ENCODE measurements at places on chromosomes 1 and 21.
A peak's percentile ranks its signal among the peaks of the same experiment; 100 is the strongest.

GRCh38 chr21:32329776-32330175 is 31.1 kb downstream of the MRAP start:
- DNase-seq: no peak

DNA sequence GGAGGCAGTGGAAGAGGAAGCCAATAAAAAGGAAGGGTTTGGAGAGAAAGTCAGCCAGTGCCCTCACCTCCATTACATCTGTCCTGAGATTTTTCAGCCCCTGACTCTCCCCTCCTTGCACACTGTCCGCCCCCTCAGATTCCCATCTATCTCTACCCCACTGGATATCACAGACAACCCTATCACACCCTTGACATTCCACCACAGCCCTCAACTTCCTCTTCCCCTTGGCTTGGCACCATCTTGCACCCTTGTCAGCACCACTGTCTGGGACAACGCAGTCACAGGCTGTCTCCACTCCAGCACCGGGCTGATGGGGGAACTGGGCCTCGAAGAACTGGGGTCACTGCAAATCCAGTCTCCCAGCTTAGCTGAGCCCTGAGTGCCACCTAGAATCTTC is 14.2 kb upstream of the PLEKHA6 start:
- DNase-seq: no peak

DNA sequence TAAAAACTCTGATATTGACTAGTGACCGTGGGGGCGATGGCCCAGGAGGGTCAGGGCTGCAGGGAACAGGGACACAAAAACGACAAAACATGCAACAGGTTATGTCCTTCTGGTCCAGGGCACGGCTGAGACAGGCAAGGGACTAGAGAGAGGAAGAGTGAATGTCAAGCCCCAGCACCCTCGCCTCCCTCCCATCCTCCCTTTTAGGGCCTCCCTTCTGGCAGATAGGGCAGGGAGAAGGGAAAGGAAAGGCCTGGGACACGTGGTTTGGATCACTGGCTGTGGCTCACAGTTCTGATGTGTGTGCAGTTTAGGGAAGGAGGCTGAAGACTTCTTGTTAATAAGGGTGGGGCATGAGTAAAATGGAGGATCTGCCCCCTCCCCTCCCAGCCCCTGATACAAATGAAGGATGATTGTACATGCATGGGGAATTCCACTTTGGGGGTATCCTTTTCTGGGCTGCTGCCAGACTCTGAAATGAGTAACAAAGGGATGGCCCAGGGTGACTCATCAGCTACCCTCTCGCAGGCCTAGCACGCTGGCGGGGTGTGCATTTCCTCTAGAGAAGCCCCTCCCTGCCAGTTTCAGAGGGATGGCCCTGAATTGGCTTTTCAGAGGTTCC is 14.2 kb downstream of the CAPN2 start:
- peak; percentile 81 for DNase-seq

GRCh38 chr1:213779228-213779627 is 208.5 kb upstream of the PROX1 start:
- DNase-seq: no peak

- DNase-seq: no peak
Observed at GRCh38 chr1:201374364-201374763, 3.1 kb downstream of the TNNT2 start.

GRCh38 chr1:59266180-59266926 is 30.5 kb upstream of the FGGY start:
- no peak for DNase-seq

DNA sequence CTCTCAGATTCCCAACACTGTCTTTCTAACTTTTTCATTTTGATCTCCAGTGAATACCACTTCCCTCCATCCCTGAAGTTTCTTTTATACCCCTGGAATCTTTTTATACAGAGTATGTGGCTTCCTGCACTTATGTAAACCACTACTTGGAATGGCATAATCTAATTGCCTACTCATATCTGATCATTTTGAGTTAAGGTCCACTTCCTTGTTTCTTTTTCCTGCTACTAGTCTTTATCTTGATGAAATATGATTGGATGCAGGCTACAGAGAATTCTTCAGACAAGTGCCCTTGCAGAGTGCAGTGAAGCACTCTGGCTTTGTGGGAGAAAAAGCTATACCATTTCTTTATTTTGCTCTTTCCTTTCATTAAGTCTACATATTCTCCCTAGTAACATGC is 325.3 kb upstream of the ADAMTS5 start:
- no peak for DNase-seq

GRCh38 chr1:15833069-15833679 is 14.3 kb upstream of the SPEN start:
- DNase-seq: peak; percentile 39

DNA sequence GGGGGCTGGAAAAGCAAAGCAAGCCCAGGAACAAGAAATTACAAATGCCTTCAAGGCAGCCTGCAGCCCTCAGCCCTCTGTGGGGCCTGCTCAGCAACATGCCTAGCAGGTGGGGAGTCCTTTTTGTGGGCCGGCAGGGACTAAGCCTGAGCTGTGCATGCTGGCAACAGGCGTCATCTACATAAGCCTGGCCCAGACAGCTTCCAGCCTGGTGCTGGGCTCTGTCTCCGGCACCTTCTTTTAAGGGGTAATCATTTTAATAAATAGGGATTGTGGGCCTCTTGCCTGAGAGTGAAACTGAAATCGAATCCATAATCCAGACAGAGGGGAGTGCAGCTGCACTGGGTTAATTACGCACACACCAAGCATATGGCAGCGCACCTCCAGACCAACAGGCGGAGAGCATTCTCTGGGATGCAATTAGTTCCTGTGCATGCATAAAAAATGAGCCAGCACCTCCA is 96.6 kb downstream of the DDX20 start:
- no peak for DNase-seq

- DNase-seq: peak; percentile 94
Observed at GRCh38 chr1:67060811-67061218, 6.9 kb upstream of the SLC35D1 start.

- DNase-seq: no peak
Observed at GRCh38 chr1:222098404-222098803, 356.5 kb upstream of the DUSP10 start.

DNA sequence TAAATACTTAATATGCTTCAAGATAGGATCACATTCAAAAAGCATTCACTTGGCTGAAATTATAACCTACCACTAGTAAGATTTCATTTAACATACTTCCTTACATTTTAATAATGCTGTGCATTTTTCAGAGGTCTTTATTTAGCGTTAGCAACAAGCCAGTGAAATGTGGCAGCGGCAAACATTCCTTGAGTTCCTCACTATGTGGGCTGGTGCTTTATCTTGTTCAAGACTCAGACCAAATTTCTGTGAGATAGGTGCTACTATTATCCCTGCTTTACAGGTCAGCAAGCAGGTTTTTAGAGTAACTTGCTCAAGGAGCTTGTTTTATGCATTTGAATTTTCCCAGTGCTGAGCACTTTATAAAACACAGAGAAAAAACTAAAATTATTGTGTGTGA is 132.7 kb downstream of the PLPPR4 start:
- DNase-seq: no peak

DNA sequence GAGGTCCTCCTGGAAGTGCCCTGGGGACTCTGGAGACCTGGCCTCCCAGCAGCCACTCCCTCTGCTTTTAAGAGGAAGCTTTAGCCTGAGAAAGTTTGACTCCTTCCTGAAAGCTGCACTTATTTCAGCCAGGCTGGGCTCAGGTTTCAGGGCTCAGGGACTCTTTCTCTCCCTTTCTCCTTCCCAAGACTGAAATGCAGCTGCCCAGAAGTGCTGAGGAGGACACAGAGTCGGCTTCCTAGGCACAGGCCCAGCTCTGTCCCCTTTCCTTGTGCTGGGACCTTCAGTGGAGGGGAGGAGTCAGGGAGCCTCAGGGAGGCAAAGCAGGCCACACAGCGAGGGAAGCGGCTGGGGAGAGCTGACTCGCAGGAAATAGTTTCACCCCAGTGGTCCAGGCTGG is 137.3 kb downstream of the NAV1 start:
- peak; percentile 49 for DNase-seq

DNA sequence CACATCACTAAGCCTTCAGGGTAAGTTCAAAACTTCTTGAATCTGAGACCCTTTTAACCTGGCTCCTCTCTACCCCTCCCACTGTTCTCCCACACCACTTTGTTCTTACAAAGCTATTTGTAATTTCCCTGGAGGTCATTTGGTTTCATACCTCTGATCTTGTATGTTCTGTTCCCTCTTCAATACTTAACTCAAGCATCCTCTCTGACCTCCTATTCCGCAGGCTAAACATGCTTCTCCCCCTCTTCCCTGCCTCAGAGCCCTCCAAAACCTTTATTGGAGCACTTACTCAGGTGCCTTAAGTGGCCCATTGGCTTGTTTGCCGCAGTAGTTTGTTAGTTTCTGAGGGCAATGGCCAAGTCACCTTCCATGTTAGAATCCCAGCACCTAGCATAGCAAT is 54.8 kb downstream of the SSX2IP start:
- DNase-seq: no peak

DNA sequence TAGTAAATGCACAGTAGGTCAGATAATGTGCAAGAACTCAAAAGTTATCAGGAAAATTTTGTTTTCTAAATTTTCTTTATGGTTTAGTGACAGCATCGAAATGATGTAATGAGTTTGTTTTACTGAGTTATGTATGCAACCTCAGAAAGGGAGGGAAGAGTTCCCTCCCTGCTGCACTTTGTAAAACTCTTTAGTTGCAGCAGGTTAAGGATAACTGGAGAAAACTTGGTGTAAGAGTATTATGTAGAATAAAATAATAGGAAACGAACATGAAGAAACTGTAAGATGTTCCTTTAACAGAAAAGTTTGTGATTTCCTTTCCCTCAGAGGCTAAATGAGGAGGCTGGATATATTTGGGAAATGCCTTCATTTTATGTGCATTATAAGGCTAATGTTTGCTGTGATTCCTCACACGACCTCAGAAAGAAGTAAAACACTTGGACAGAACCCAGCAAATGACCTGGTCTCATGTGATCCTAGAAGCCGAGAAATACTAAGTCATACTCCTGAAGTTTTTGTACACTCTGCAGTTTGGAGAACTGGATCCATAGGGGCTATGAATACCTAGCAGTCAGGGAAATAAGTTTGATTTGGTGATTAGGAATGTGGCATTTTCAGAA is 35.4 kb downstream of the ADGRL2 start:
- DNase-seq: no peak

DNA sequence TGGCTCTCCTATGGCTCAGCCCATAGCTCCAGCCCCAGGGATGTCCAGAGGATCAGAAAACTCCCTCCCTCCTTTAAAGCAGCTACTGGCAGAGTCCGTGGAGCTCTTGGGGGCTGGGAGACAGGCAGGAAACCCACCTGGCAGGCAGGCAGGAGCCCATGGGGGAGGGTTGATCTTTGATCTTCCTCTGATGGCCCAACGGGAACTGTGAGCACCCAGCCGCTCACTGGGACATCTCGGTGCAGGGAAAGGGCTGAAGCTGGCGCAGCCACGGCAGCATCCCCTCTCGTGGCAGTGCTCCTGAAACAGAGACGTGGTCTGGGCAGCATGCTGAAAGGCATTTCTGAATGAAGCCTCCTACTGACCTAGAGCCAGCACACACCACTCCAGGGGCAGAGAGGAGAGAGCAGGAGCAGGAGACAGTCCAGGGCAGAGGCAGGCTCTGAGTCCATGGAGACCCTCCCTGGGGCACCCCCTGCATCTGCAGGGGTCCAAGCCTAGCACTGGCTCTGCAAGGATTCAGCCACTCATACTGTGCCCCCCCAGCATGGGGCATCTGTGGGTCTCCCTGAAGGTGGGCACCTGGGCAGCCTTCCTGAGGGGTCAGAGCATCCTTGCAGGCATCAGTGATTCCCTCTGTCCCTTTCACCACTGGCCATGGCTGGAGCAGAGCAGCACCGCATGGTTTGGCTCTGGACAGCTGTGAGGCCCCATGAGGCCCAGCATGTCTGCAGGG is 4.9 kb upstream of the SLX9 start:
- DNase-seq: no peak

DNA sequence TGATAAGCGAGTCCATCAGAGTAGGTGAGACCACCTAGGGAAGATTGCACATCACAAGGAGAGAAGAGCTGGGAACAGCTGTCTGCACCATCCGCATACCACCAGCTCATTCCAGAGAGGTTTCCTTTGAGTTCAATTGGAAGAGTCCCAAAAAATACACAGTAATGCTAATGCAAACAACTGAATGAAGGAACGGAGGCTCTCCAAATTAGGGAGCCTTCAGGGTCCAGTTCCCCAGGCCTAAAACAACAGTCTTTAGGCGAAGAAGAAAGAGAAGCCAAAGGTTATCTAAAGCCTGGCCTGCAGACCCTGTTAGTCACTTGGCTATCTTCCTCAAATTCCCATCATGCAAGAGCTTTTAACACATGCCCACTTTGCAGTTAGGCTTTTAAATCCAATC is 246.4 kb downstream of the PBX1 start:
- DNase-seq: no peak

DNA sequence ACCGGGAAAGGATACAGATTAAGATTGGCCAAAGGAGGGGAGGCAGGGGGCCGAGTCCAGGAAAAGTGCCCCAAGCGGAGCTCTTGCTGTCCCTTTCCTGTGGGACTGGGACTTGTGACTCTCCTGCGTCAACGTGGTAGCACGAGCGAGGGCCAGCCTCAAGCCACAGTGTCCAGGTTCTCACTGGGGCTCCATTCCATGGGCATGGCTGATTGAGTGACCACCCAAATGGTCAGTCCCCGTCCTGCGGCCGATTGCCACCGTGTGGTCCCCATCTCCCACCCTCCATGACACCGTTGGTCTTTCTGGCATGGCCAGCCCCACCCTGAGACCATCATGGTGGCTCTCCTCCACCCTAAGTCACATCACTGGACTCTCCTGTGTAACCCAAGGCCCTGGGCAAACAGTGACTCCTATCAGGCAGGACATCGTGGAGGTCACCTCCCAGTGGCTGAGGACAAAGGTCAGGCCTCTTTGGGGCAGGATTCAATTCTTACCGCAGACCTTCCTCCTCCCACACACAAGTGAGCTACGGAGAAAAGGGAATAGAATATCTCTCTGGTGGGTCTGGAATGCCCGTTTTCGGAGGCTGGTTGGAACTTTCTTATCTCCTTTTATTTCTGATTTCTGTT is 8.9 kb upstream of the C1orf174 start:
- no peak for DNase-seq

DNA sequence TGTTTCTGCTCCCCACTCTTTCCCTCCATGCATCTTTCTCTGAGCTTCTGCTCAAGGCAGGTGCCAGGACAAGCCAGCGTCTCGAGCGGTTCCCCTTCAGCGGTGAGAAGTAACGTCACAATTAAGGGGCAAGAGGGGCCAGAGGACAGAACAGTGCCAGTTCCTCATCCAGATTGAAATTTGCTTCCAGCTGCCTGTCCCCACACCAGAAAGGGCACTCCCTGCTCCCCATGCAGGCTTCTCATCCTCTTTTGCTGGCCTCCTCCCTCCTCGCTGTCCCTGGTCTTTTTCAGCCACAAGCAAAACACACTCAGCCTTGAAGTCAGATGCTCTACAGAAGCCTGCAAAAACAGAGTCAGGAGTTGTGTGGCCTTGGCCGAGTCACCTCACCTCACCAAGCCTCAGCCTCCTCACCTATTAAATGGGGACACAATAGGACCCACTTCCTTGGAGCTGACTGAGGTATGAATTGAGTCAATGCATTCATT is 35.0 kb upstream of the ECE1 start:
- no peak for DNase-seq

GRCh38 chr1:10915594-10915993 is 96.9 kb upstream of the TARDBP start:
- DNase-seq: no peak

GRCh38 chr1:88079036-88079435 is 605.0 kb upstream of the PKN2 start:
- no peak for DNase-seq

- peak; percentile 90 for DNase-seq
Observed at GRCh38 chr1:75203415-75204277, 69.5 kb downstream of the LHX8 start.

- DNase-seq: no peak
Observed at GRCh38 chr1:110113551-110113950, 1.3 kb downstream of the UBL4B start.

Data from fibroblast of gingiva (primary cell).